NCI-H1092 (cell line): ENCODE measurements at places on chromosomes 13 and 19.
A peak's percentile ranks its signal among the peaks of the same experiment; 100 is the strongest.

GRCh38 chr19:5717215-5717935 lies 2.6 kb downstream of the LONP1 start:
- DNase-seq, result no peak

DNA sequence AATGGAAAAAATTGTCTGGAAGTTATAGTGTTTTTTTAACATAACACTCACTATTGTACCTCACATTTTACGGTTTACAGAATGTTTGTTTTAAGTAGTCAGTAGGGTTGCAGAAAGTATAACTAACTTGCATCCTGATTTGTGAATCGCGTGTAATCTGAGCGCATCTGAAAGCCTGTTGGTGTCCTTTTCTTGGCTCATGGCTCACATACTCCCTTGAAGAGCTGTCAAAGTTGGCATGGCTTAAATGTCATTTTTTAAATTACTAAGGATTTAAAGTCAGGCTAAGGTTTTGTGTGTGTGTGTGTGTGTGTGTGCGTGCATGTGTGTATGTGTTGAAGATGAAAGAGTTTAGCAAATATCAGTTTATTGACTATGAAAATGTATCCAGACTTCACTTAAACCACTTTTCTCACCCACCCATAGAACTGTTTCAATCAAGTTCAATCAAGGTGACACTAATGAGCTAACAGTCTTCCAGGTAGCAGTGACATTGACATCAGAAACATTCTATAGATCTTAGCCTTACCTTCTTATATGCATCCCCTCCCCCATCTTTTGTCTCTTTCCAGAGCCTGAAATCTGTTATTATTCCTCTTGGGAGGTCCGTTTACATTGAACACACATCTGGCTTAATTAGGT lies 480.4 kb upstream of the SGCG start:
- no peak for DNase-seq

- DNase-seq, result no peak
These were observed 136.1 kb downstream of the ATP8A2 start for GRCh38 chr13:25507841-25508240.

DNA sequence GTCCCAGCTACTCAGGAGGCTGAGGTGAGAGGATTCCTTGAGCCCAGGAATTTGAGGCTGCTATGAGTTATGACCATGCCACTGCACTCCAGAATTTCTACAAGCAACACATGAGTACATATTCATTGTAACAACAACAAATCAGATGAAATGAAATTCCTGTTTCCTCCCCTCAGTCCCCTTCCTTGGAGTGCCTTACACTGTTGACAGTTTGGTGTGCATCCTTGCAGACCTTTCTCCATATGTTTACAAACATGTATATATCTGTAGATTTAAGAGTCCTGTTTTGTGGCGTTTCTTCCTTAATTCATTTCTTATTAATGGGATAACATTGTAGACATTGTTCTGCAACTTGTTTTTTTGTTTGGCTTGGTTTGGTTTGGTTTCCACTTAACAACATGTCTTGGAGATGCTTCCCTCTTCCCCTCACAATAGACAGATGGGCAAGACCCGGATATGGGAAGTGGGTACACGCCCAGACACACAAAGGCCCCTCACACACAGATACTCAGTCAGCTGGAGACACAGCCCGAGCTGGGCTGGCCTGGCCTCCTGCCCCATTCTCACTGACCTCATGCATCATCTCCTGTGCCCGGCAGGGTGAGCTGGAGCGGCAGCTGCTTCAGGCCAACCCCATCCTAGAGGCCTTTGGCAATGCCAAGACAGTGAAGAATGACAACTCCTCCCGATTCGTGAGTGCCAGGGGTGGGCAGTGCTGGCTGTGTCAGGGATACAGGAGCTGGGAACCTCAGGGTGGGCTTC lies 21.7 kb downstream of the MYH14 start:
- DNase-seq, result no peak

DNA sequence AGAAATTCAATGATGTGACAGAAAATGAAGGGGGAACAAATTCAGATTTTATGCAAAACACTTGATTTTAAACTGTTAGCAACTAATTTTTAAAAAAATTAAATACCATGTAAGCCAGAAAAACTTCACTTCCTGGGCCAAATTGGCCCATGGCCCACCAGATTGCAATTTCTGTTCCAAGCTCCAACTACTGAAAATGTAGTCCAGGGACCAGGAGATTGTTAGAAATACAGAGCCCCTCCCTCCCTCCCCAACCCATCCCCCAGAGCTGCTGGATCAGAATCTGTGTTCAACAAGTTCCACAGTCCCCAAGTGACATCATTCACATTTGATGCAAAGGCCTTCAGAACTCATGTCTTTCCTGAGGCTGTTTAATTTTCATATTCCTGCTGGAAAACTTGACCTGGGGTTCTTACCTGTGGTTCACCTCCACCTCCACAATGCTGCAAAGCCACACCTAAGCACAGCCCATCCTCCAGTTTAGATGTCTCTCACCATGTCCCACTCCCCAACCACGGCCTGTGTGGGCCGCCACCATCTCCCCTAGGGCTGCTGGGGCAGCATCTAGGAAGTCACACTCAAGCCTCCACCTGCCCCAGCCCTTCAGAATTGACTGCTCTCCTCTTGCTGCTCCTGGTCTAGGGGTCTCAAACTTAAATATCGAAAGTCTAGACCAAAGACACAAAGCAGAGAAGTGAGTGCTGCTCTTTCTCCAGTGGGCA lies 482.0 kb downstream of the UQCRFS1 start:
- DNase-seq, result no peak

DNA sequence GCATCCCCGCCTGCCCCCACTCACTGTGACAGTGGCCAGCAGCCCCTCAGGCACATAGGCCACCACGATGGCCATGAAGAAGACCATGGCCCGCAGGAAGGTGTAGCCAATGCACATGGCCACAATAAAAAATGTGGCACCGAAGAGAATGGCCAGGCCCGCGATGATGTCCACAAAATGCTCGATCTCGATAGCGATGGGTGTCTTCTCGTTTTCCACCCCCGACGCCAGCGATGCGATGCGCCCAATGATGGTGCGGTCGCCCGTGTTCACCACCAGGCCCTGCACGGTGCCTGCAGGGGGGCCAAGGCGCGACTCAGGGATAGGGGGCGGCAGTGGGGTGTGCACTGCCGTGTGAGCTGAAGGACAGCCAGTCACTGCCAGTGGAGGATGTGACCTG lies 3.7 kb downstream of the ATP4A start:
- no peak for DNase-seq

GRCh38 chr19:23071147-23071511 lies 45.7 kb upstream of the ZNF730 start:
- DNase-seq, result peak; percentile 22

DNA sequence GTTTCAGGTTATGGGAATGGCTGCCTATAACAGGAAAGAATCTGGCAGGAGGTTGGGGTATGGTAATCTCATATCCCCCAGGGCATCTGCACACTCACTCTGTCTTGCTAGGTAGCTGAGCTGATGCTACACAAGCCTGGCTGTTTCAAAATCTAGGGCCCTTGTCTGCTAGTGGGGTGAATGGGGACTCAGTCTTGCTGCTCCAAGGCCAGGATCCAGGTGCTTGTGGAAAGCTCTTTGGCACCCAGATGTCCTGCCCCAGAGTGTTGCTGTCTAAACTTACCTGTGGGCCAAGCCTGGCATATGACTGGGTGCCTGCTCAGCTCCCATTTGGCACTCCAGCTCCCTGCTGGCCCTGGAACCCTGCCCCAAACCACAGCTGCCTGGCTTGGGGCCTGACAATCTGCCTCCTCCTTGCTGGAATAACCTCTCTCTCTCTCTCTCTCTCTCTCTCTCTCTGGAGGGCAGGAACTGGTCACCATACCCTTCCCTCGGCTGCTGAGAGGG lies 158.1 kb upstream of the TSC22D1 start:
- DNase-seq, result peak; percentile 13
